Stimulated activated CD8-positive, alpha-beta memory T cell treated with anti-CD3 and anti-CD28 coated beads, Interleukin-4, amount 100 ng/mL, for 48 hours (primary cell): ENCODE measurements at places on chromosomes 12 and 14.
A peak's percentile ranks its signal among the peaks of the same experiment; 100 is the strongest.

DNA sequence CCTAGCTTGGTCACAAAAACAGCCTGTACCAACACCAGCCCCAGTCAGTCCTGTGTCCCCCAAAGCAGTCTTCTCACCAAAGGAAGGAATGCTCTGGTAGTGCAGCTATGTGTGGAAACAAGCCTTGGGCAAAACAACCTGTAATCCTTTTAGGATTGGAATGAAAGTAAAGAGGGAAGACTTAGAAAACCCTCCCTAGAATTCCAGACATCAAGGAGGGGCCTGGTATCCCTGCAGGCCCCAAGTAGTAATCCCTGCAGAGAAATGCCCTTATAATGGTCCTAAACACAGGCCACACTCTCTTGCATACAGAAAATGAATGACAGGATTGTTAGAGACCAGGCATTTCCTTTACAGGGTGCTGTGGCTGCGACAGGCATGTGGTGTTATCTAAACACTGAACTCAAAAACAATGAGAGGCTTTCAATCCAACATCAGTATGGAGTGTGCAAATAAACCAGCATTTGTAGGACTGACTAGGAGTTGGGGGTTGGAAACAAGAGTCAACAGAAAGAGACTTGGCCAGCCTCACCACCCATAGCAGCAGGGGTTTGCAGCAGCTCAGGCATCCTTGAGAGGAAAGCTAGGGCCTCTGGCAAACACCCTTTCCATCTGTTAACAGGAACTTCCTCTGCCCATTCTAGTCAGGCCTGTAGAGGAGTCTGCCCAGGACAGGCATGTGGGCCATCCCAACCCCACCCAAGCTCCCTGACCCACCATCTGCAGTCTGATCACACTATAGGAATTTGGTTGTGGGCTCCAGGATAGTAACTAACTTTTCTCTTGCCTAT, 59.1 kb downstream of the DCAF5 start:
- DNase-seq = no peak

GRCh38 chr12:94208622-94208966, 60.2 kb downstream of the PLXNC1 start:
- peak; percentile 45 for DNase-seq

GRCh38 chr14:68426661-68427549, 366.0 kb downstream of the ZFP36L1 start:
- no peak for DNase-seq

DNA sequence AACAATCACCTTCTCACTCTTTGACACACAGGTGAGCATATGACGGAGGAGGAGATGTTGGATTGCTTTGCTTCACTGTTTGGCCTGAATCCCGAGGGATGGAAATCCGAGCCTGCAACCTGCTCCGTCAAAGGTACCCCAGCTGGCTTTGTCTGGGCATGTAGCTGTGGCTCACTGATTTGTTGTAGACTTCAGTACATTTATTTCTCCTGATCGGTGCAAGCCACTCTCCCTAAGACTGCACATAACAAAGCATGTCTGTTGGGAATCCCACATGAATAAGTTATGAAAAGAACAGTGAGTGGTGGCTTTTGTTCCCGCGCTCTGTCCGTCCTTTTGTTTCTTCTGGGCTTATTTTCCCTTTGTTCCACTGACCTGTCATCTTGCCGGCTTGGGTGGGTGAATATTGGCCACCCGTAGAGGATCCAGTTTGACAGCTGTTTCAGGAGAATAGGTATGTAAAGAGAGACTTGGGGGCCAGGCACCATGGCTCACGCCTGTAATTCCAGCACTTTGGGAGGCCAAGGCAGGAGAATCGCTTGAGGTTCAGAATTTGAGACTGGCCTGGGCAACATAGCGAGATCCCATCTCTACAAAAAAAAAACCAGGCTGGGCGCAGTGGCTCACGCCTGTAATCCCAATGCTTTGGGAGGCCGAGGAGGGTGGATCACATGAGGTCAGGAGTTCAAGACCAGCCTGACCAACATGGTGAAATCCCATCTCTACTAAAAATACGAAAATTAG, 20.0 kb upstream of the BCL7A start:
- DNase-seq = no peak

GRCh38 chr12:131454418-131455217, 256.3 kb upstream of the SFSWAP start:
- peak; percentile 58 for DNase-seq

- DNase-seq = no peak
Measured at GRCh38 chr12:47321436-47321835, 241.7 kb upstream of the AMIGO2 start.

GRCh38 chr12:93287149-93287548, 90.6 kb upstream of the NUDT4 start:
- no peak for DNase-seq

DNA sequence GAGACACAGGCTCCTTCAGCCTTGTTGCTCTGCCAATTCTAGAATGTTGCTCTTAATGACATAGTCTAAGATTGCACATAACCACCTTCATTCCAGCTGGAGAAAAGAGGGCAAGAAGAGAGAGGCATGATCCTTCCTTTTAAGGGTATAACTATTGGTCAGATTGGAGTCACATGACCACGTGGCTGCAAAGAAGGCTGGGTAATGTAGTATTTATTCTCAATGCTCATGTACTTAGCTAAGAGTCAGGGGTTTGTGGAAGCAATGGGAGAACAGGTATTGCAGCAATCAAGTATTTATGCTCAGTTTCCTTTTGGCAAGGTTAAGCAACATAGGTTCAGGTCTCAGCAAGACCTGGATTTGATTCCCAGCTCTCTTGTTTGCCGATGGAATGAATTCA, 298.8 kb upstream of the TBX3 start:
- no peak for DNase-seq

GRCh38 chr14:99729991-99730875, 46.1 kb downstream of the CYP46A1 start:
- peak; percentile 91 for DNase-seq

GRCh38 chr14:30252783-30253674, 305.9 kb upstream of the G2E3 start:
- DNase-seq = no peak

DNA sequence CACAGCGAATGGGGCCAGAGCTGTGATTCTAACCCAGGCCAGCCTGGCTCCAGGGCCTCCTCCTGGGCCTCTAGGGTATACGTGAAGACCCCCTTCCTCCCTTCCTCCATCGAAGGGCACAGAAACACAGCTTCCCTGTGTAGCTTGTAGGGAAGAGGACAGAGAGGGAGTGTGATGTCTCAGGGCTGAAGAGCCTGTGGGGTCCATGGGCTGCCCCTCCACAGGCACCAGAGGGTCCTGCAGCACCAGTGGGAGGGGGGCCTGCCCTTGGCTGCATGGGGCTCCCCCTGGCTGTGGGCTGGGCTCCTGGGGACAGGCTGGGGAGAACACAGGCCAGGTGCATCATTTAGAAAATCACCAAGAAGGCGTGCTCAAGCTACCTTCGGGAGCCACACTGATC, 178.5 kb downstream of the CALM1 start:
- no peak for DNase-seq

GRCh38 chr12:112243255-112244110, 118.1 kb downstream of the TRAFD1 start:
- no peak for DNase-seq

- DNase-seq = no peak
Measured at GRCh38 chr12:97024393-97024792, 117.3 kb downstream of the NEDD1 start.

- no peak for DNase-seq
Measured at GRCh38 chr14:47959740-47960139, 284.3 kb upstream of the MDGA2 start.

GRCh38 chr12:95648990-95649791, 97.9 kb upstream of the USP44 start:
- DNase-seq = no peak

DNA sequence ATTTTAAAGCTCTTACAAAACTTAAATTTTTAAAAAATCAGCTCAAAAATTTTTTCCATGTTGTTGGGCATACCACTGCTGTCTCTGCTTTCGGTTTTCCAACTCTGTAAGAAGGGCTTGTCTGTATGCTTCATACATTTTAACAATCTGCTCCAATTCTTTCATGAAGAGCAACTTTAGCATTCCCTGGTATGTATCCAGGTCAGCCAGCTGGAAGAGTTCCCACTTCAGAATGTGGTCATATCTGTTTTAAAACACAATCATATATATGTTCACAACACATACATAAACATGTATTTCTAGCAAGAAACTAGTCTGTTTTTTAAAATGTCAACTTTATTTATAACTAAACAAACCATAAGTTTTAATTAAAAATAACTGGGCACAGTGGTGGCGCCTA, 33.0 kb downstream of the SAV1 start:
- DNase-seq = no peak

DNA sequence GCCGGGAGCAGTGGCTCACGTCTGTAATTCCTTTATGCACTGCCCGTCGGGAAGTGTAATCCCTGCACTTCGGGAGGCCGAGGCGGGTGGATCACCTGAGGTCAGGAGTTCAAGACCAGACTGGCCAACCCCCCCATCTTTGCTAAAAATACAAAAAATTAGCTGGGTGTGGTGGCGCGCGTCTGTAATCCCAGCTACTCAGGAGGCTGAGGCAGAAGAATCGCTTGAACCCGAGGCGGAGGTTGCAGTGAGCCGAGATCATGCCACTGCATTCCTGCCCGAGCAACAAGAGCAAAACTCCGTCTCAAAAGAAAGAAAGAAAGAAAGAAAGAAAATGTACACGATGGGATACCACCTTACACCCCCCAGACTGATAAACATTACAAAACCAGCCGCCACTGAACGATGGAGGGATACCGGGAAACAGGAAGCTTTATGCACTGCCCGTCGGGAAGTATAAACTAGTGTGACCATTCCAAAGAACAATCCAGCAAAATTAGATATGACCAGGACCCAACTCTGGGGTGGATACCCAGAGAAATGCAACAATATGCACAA, 1.1 kb downstream of the ABCD4 start:
- no peak for DNase-seq

DNA sequence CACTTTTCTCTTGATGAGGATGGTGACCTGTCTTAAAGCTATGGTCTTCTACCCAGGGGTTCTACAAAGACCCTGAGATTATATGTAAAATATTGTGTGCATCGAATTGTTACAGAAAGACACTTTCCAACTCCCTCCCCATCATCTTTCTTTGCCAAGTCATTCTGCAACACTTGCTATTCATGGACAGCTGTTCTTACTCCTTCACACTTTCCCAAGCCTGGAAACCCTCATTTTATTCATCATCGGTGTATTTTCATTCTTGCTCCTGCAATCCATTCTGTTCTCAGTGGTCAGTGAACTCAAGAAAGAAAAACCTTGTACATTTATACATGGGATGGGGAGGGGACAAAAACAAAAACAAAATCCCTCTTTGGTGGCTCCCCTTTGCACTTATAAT, 90.5 kb upstream of the STXBP6 start:
- no peak for DNase-seq

GRCh38 chr14:65100922-65101541, 1.3 kb downstream of the MAX start:
- DNase-seq = no peak

- DNase-seq = no peak
Measured at GRCh38 chr12:49322367-49322707, 718 bp upstream of the TROAP start.

GRCh38 chr14:87133073-87133801, 859.7 kb downstream of the GALC start:
- DNase-seq = no peak

- no peak for DNase-seq
Measured at GRCh38 chr12:27436029-27436428, 10.5 kb upstream of the SMCO2 start.

DNA sequence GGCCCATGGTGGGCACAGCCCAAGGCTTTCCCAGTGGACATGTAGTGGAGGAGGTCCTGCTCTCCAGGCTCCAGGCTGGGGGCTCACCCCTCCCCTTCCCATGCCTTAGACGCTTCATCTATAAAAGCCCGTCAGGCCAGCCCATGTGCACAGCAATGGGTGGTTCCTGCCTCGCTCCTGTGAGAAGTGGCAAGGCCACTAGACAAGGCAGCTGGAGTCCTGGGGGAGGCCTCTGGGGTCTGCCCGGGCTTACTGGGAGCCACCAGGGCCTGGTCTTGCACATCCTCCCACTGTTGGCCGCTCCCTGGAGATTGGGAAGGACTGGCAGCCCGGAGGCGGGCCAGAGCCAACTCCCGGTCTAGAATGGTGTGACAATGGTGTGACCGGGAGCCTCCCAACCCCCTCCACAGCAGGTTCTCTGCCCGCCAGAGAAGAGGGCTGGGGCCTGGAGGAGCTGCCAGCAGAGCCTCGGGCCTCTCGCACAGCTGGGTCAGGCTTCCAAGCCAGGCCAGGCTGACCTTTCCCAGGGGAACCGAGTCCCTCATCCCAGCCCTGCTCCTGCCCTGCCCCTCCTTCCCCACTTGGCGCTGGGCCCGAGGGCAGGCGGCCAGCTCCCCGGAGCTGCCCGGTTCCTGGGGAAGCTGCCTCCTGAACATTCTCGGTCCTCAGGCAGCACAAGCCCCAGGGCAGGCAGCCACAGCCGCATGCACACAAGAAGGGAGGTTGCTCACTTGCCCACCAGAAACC, 97.9 kb downstream of the RFLNA start:
- no peak for DNase-seq

- DNase-seq = no peak
Measured at GRCh38 chr12:80862531-80862930, 75.2 kb downstream of the LIN7A start.

DNA sequence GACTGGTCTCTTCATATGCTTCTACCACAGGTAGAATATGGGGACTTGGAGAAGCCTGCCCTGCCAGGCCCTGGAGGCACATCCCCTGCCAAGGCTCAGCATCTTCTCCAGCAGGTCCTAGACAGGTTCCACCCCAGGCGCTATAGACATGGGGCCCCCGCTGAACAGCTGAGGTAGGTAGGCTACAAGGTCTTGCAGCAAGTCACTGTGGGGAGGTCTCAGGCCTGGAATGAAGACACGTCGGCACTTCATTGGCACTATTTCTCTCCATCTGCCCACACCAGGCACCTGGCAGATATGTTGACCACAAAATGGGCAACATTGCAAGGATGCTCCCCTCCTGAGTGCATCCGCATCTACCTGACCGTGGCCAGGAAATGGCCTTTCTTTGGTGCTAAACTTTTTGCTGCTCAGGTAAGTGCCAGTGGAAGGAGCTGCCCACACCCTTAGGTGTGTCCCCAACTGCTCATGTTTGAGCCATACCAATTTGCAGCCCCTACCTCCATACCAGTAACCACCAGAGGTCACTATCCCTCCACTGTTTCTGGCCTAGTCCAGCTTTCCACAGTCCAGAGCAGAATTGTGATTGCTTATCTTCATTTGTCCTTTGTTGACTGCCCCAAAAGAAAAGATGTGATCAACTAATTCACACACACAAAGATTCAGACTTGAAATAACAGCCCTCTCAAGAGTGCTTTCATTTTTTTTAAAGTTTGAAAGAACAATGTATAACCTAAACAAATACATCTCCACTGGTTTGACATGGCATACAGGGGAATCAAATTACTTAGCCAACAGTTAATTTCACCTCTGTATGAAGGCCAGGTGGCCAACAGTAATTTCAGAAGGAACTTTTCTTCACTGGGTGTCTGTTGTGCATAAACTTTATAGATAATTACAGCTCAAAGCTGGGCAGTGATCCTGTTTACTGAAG, 16.1 kb downstream of the PIGH start:
- peak; percentile 33 for DNase-seq
